ENCODE measurements at places on chromosomes 12 and 14.

DNA sequence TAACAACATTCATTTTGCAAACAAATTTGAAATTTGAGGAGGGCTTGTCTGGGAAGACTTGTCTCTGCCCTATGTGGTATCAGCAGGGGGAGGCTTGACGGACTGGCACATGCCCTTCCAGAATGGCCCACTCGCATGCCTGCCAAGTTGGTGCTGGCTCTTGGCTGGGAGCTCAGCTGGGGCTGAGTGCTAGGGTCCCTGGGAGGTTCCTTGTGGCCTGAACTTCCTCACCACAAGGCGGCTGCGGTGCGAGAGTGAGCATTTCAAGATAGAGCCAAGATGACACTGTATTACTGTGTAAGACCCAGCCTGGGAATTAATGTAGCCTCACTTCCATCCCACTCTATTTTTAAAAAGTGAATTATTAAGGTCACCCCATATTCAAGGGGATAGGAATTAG is 271.6 kb upstream of the PLEKHG7 start:
- DNase-seq: no peak

- no peak for DNase-seq
Observed at GRCh38 chr14:71722885-71723284, 209.3 kb upstream of the RGS6 start.

DNA sequence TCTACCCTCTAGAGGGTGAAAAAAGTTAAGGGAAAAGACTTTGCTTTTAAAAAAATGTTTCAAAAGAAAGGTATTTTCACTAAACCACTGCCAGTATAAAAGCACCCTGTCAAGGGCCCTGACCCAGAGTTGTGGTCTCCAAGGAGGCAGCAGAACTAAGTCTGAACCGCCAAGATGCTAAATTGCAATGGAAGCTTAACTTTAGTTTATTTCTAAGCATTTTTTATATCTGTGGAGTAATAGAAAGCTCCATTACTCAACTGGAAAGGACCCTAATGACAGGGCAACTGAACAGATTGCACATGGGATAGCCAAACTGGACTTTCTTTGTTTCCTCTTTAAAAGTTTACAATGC is 379.8 kb downstream of the NAV3 start:
- DNase-seq: no peak

DNA sequence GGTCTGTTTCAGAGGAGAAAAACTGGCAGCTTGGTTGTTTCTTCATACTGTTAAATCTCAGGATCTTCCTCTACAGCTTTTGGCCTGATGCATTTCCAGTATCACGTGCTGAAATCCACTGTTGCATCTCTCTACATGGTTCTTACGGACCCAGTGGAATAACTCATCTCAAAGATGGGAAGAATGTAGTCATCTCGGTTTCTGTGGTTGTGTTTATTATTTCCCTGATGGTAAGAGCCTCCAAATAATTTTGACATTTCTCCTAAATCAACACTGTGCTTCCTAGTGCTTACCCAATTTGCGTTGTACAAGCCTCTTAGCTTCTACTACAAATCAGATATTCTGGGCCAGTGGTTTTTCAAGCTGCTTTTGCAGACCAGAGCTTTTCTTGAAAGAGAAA is 812.8 kb downstream of the C12orf50 start:
- no peak for DNase-seq

GRCh38 chr14:54653712-54654469 is 87.0 kb downstream of the SAMD4A start:
- DNase-seq: no peak

- DNase-seq: no peak
Observed at GRCh38 chr12:114293571-114294302, 112.2 kb downstream of the TBX5 start.

DNA sequence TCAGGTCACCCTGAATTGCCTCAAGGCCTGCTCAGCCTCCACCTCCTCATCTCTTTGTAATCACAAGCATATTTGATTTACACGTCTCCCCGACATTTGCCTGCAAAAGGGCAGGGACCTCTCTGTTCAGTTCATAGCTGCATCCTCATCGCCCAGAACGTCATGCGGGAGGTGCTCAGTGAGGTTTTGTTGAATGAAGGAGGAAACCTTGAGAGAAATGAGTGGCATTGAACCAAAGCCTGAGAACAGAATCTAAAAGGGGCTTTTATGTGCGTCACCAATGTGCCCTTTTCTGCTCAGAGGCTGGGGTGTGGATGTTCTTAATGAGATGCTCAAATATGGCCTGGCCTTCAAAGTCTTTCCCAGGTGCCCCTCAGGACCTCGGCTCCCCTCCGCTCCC is 50.0 kb upstream of the LHX5 start:
- no peak for DNase-seq

GRCh38 chr14:80956922-80957321 is 1.5 kb downstream of the TSHR start:
- peak; percentile 28 for DNase-seq

DNA sequence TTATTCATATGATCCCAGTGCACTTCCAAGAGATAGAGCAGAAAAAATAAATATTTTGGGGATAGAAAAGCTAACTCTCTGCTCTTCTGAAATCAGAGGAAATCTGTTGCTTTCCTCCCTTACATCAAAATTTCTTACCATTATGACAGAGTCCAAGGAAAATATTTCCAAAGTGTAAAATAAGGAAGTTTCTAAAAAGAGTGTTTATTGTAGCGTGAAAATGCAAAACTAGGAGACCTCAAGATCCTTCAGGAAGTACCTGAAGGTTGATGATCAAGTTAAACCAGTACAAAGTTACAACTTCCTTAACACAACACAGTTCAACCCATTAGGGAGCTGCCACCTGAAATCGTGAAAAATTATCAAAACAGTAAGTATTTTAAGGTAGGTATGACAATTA is at the start of gene OR6C2:
OR6C2 (plus strand) TSS at position 301 of the 400 bp plus-strand sequence. CDS start 8,138 bp downstream, outside the sequence.
- DNase-seq: no peak

GRCh38 chr14:64225151-64225757 is 68.9 kb downstream of the ESR2 start:
- DNase-seq: no peak

DNA sequence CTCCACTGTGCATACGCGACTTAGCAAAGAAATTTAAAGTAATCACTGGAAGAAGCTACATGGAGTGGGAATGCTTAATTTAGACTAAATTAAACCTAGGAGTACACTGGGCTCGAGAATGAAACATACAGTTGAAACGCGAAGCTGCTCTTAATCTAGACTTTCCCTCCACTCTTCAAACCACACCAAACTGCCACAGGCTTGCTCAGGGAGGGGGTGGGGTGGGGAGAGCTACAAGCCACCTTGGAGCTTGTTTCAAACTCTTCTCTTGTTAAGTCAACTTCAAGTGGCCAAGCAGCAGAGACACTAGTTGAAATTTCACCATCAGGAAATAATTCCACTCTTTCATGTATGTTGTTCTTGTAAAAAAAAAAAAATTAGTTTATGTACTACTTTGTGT is 69.9 kb downstream of the SLC38A1 start:
- DNase-seq: no peak

GRCh38 chr14:90451443-90451842 is 54.6 kb downstream of the CALM1 start:
- no peak for DNase-seq
